Cortex of kidney (tissue), 1 donor: ENCODE measurements at places on chromosomes 3 and 15.

DNA sequence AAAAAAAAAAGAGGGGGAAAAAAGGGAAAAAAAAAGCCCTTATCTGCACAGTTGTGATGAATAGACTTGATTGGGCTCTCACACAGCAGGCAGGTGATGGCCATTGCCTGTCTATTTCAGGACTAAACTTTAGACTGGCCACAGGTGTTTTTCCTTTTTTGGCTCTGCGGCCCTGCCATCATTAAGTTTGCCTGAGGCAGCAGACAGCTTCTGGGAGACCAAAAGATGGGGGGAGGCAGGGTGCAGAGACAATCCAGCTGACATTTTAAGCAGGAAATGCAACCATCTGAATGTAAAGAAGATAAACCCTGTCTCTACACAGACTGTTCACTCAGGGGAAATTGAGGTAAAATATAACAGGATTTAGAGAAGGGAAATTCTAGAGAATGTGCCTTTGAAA is 295.0 kb upstream of the KCNH8 start:
- DNase-seq, result no peak

DNA sequence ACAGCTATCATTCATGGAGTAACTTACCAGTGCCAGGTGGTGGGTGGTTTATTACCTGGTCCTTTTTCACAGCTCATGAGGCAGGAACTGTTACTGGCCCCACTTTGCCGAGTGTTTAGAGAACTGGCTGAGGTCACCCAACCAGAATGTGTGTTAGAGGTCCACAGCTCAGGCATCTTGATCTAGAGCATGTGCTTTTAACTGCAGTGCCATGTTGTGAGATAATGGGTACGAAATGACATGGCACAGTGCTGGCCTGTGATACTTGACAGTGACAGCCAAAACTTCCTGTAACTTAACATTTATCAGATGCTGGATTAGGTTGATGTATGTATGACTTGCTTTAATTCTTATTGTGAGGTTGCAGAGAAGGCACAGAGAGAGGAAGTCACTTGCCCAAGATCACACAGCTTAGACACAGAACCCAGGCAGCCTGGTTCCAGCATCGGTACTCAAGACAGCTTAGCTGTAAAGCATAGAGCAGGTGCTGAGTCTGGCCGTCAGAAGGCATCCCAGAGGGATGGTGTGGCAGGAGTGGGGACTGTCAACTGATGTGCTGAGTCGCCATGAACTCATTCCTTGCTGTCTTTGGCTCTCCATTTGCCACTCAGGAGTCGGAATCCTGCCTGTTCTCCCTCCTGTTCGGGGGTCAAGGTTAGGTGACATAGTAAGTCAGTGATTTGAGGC is 9.6 kb downstream of the MCM2 start:
- DNase-seq, result no peak

- DNase-seq, result no peak
Measured at GRCh38 chr3:147616998-147617619, 207.9 kb downstream of the ZIC1 start.

DNA sequence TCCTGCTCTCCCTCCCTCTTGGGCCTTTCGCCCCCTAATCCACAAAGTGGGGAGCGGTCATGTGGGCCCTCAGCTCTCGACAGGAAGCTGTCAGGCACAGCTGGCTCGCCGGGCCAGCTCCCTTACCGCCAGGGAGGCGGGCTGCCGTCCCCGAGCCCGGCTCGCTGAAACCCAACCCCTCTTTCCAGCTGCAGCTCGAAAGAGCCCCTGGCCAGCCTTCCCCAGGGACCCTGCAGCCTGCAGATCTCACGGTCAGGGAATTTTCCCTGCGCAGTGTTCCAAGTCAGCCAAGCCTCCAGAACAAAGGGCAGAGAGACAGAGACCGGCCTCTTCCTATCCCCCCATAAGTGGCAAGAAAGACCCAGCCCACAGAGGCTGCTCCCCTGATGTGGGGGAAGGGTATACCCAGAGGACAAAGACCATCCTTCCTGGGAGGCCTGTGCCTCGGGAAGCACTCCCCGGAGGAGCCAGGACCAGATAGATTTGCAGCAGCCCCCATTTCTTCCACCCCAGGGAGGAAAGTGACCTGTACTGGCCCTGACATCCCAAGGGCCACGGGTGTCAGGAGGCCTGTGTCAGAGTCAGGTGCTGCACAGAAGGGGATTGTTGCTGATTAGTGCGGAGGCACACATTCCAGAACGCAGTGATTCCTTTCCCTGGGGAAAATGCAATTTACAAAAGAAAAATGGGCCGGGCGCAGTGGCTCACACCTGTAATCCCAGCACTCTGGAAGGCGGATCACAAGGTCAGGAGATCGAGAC is 32.6 kb downstream of the MAGEF1 start:
- DNase-seq, result no peak

- no peak for DNase-seq
Measured at GRCh38 chr3:61715886-61716527, 154.6 kb downstream of the PTPRG start.

- DNase-seq, result no peak
Measured at GRCh38 chr3:126306397-126306796, 50.8 kb downstream of the KLF15 start.

DNA sequence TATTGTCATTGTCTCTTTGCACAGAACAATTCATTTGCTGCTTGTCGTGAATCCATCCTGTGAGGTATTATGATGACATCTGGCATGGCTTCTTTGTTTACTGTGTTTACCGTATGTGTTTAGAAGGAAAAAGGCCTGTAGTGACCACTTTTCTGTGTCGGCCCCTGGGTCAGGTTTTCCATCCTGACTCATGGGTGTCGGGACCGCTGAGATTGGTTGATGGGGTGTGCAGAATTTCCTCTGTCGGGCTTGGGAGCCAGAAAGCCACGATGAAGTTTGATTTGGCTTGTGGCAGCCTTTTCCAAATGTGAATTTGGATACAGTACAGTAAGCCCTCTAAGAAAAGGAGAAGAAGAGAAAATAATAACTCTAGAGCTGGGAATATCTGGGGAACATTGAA is 113.5 kb downstream of the FNDC3B start:
- DNase-seq, result no peak

DNA sequence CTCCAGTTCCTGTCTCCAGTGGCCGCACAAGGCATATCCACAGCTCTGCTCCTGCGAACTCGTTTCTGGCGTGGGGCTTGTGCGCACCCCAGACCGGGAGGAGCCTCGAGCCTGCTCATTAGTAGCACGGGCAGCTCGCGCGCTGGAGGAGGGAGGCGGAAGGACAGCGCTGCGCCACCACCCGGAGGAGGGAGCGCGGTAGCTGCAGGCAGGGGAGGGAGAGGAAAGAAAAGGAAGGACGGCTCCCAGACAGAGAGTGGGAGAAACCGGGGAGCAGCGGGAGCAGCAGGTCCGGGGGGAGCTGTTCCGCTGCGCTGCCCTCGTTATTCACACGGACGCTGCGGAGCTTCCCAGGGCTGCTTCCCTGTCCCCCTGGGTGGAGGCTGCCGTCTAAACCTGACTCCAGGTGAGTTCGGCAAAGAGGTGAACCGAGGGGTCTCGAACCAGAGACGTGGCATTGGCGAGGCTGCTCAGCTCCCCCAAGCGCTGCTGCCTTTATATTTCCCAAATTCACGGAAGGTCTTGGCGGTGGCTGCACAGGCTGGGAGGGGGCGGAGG is 121.3 kb upstream of the ZNF717 start:
- DNase-seq, result no peak

DNA sequence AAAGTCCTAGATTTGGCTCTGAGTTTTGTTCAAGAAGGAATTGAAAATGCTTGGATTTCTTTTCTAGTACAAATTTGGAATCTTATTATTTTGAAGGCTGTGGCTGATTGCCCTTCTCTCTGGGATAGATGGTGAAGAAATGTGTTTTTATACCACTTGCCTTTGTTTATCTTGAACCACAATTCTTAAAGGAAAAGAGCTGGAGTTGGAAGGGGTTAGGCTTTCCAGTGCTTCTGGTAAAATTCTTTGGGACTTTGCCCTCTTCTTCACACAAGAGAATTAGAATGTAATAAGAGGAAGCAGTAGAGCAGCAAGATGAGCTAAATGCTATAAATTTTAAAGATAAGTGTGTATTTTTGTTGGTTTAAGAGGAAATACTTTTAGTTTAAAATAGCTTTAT is 65.8 kb downstream of the COL6A5 start:
- no peak for DNase-seq

DNA sequence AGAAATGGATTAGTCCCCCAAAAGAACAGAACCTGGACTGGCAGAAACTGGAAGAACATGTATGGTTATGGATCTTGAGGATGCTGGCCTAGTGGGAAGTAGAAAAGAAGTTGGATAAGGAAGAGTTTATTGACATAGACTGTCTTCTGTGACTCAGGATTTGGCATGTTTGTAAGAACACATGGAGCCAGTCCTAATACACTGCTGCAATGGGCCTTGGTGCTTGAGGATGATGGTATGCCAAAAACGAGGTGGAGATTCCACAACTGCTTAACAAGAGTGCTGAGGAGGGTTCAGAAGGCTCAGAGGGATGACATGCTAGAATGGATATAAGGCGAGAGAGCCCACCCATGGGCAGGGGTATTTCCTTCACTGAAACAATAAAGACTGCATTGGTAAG is 22.4 kb downstream of the LZTFL1 start:
- DNase-seq, result no peak

DNA sequence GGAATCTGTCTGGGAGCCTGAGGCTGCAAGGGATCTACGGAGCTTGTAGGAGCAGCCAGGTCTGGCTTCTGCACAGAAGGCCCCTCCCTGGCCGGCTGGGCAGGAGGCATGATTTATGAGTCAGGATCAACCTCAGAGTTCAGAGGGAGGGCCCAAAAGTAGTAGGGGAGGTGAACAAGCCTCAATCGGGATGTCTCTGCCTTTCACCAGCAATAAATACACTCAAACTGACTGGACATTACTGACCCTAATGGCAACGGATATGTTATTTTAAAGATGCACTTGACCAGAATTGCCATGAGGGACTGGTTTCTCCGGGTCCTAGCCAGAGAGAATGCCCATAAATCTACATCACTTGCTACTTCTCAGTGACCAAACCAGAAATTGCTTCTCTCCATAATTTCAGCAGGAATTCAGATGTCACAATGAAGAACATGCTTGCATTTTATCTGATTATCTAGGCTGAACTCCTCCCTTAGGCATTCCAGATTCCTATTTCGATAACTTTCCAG is 109.6 kb upstream of the LMOD3 start:
- DNase-seq, result no peak

GRCh38 chr3:4807381-4808280 is 171.6 kb upstream of the BHLHE40 start:
- no peak for DNase-seq

- DNase-seq, result no peak
Measured at GRCh38 chr3:107847791-107848190, 243.0 kb downstream of the CD47 start.

DNA sequence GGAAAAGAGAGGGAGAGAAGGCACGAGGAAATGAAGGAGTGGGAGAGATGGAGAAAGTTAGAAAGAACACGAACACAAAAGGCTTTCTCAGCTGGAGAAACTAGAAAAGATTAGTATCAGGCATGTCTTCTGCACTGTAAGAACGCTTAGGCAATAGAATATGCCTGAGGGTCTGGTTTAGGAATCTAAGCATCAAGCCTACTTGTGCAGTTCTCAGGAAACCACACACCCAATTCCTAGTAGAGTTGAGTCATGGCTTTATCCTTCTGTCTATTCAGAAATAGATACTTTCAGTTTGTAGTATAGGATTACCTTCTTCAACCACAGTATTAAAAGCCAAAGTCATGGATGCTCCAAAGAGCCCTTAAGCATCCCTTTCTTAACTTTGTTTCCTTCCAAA is 969.4 kb downstream of the NTRK3 start:
- DNase-seq, result no peak

GRCh38 chr3:159616234-159616825 is 372.3 kb upstream of the IL12A start:
- DNase-seq, result no peak

DNA sequence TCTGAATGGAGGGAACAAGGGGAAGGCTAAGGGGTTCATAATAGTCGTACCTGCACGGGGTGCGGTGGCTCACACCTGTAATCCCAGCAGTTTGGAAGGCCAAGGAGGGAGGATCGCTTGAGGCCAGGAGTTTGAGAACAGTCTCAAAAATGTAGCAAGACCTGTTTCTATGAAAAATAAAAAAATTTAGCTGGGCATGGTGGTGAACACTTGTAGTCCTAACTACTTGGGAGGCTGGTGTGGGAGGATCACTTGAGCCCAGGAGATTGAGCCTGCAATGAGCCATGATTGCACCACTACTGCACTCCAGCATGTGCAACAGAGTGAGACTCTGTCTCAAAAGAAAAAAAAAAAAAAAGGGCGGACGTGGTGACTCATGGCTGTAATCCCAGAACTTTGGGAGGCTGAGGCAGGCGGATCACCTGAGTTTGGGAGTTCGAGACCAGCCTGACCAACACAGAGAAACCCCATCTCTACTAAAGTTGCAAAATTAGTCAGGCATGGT is 17.9 kb upstream of the HDAC11 start:
- DNase-seq, result no peak
